H1 (cell line): ENCODE measurements at places on chromosomes 1 and 21. TPM values are rescaled to one million over a fixed set of nuclear protein-coding genes. Genes with fewer than 3 reads are reported as not detected.
A peak's percentile ranks its signal among the peaks of the same experiment; 100 is the strongest.

- no peak for DNase-seq
Measured at GRCh38 chr1:239976130-239976968, 115.3 kb upstream of the FMN2 start.

PRAMEF12 gene
- not detected in 2 replicates for total RNA-seq

GRCh38 chr1:200172311-200172710 is 144.8 kb downstream of the NR5A2 start:
- no peak for DNase-seq

DNA sequence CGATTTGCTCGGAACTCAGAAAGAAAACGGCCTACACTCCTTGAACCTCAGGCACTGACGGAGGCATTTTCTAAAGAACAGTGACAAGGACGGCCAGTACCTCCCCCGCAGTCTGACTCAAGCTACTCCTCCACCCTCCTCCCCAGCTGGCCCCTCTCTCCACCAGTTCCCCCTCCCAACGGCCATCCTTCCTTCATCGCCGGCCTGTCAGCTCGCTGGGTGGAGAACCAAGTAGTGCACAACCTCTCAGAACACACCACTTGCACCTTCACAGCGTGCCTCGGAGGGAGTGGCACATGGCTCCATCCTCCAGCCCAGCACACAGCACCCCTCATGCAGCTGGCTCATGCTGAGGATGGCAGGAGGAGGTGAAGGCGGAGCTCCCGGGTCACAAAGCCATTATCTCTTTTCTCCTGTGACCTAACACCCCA is 58.8 kb downstream of the TOR1AIP2 start:
- DNase-seq, result no peak

DNA sequence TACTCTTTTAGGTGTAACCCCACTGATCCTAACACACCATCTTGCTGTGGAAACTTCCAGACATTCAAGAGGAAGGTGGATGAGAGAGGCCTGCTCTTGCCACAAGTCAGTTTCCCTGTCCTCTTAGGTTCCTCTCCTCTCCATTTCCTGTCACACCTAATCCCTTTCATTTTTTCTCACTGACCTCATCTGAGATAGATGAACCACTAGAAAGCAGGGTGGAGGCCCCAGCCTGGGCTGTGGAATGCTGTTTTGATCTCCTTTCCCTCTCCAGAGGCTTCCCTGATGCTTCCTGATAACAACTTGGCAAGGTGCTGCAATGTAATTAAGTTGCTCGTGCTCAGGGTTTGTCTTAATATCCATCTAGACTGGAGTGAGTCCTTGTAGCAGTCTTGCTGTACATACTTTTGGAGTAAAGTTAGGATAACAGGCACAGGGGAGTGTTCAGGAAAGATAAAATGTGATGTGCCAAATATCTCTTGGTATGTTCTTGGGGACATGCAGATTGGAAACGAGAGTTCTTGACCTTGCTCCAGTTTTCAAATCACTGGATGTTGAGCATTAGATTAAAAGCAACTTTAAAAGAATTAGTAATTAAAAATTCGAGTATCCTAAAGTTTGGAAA is 11.2 kb downstream of the LRRC42 start:
- no peak for DNase-seq

MPL gene
- not detected in 2 replicates for total RNA-seq

DNA sequence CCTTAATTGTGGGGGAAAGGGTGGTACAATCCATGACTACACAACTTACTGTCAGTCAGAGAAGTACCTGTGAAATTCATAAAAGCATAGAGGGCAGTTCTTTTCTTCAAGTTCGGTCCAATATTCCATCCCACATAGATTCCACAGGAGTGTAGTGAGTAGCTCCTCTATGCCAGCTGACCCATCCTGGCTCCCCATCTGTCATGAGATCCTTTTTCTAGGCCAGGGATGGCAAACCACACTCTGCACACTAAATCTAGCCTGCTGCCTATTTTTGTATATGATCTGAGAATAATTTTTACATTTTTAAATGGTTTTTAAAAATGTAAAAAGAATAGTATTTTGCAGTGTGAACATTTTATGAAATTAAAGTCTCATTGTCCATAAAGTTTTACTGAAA is 107.0 kb upstream of the TSPAN2 start:
- DNase-seq, result no peak

- no peak for DNase-seq
Measured at GRCh38 chr1:8404460-8405370, 86.8 kb downstream of the SLC45A1 start.

DNA sequence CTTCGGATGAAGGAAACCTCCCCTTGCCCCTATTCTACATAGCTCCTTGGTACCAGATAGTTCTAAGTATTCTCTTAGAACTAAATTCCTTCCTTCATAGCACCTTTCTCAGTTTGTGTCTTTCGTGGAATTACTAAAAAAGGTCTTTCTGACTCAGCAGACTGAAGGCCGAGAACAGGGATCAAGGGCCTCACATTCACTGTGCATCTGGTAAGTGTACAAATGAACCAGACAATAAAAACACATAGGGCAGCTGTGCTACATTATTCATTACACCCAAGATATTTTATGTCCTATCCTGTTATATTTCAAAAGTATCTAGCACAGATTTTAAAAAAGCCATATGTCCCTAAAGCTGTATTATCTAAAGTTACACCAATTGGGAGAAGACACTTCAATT is 62.9 kb upstream of the HP1BP3 start:
- DNase-seq, result no peak

GRCh38 chr1:113905435-113905861 is 322 bp downstream of the DCLRE1B start:
- DNase-seq, result no peak

- no peak for DNase-seq
Measured at GRCh38 chr1:236120721-236121153, 21.6 kb upstream of the GPR137B start.

GRCh38 chr21:15468368-15468767 is 261.4 kb upstream of the USP25 start:
- no peak for DNase-seq

GRCh38 chr1:32992489-32993323 is 28.1 kb upstream of the RNF19B start:
- DNase-seq, result peak; percentile 66

DNA sequence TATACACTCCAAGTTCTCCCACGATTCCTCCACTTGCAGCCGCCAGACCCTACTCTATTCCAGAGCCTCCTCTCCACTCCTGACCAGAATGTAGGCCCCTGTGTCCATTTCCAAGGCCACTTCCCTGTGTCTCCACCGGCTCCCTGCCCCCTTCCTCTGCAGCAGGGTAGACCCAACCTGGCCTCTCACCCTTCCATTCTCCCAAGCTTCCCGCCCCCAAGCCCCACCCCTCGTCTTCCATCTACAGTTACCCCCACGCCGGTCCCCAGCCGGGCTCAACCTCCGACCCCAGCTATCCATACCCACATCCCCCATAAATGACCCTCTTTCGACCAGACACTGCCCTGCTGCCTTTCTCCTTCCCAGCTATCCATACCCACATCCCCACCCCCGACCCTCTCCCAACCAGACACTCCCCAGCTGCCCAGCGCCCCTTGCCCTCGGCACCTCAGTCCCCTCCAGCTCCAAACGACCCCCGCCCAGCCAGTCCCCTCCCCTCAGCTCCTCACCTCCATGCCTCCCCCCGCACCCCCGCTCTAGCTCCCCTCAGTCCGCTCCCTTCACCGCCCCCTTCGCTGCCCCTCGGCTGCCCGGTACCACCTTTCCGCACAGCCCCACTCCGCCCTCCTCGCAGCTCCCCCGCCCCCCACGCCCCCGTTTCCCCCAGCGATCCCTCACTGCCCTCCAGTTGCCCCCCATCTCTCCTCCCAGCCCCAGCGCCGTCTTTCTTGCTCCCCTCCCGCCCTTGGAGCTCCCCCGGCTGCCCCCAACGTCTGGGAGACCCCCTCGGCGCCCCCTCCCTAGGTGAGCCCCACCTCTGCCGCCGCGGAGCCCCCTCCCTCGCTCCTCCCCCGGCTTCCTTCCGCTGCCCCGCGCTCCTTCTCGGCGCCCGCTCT is 670 bp downstream of the RAB3B start:
- no peak for DNase-seq

SPATA6 gene
- total RNA-seq, result 11.0 and 17.2 TPM in 2 replicates

PRR9 gene
- not detected in 2 replicates for total RNA-seq

DNA sequence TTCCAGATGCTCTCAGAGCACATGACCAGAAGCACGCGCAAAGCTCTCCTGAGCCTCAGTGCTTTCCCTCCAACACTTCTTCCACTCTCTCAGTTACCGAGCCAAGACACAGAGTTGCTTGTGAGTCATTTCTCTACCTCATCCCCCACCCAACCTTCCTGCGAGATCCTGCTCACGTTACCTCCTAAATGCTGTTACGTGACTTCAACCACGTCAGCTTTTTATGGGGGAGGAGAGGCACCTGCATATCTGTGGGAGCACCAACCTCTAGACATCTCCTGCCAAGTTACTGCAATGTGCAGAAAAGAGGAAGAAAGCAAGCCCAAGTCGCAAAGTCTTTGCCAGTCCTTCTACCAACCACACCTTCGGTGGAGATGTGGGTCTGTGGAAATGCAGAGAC is 27.2 kb upstream of the ERG start:
- no peak for DNase-seq

SNX7 gene
- total RNA-seq, result 20.7 and 23.8 TPM in 2 replicates

- no peak for DNase-seq
Measured at GRCh38 chr1:221276896-221277409, 397.7 kb downstream of the HLX start.

- DNase-seq, result peak; percentile 27
Measured at GRCh38 chr1:17984583-17984982, 123.0 kb upstream of the IGSF21 start.

ZNF695 gene
- total RNA-seq, result 25.6 and 27.0 TPM in 2 replicates

PODN gene
- 0.11 and 0.17 TPM in 2 replicates for total RNA-seq

DNA sequence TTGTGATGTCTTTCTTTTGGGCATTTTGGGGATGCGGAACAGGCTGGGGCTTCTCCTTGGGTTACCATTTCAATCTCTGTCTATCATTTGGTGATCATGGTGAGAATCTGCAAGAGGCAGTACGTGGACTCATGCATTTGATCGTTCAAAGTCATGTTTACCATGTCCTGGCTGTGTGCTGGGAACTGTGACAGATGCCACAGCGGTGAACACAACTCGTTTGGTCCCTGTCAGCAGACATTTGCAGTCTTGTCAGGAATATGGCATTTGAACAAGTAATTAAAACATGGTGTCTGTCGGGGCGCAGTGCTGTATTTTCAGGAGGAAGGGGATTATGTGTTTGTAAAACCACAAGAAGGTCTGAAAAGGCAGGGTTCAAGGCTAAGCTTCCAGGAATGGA is 103.3 kb upstream of the IGSF21 start:
- no peak for DNase-seq

GRCh38 chr1:50968821-50969610 is 1.0 kb upstream of the CDKN2C start:
- peak; percentile 76 for DNase-seq
